ENCODE measurements at places on chromosomes 13 and 19.

DNA sequence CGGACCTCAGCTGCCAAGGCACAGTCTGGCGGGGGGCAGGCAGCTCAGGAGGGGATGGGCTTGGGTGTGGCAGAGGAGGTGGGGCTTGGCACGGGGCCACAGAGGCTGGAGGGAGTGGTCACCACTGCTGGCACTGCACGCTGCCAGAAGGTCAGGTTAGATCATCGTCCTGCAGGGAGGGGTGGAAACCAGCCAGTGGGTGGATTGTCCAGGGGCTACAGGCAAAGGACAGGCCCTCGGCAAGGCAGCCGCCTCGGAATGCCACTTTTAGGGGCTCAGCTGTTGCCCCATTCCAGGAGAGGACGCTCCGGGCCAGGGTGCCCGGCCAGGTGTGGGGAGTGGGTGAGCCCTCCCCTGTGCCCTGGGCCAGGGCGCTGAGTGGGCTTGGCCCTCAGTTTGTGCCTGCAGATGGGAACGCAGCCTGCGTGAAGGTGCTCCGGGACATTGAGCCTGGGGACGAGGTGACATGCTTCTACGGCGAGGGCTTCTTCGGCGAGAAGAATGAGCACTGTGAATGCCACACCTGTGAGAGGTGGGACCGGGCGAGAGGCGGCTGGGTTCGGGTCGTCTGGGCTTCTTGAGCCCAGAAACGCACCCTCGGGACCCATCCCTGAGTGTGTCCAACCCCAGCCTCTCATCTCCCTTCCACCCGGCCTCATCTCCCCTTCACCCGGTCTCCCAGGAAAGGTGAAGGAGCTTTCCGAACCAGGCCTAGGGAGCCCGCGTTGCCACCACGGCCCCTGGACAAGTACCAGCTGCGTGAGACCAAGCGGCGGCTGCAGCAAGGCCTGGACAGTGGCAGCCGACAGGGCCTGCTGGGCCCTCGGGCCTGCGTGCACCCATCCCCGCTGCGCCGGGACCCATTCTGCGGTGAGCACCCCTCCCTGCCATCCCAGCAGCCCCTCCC lies 6.4 kb downstream of the KMT5C start:
- no peak for DNase-seq

DNA sequence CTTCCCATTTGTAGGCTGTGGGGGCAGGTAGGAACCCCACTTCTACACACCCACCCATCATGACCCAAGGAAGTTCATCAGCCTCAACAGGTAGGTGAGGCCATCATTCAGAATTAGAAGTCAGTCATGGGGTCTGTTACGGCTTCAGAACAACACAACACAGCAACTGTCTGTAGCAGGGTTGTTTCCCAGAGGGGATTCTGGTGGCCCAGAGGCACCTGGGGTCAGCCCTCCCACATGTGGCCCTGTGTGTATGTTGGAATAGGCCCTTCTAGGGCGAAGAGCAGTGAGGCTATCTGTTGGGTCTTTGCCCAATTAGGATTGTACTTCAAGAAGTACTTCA lies 3.4 kb downstream of the IGFLR1 start:
- DNase-seq, result no peak

DNA sequence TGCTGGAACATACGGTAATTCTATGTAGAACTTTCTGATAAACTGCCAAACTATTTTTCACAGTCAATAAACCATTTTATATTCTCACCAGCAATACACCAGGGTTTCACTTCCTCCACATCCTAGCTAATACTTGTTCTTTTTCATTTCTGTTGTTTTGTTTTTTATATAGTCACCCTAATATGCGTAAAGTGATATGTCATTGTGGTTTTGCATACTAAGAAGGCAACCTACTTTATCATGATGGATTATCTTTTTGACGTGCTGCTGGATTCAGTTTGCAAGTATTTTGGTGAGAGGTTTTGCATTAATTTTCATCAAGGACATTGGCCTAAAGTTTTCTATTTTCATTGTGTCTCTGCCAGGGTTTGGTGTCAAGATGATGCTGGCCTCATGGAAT lies 1384.1 kb downstream of the UQCRFS1 start:
- DNase-seq, result no peak

DNA sequence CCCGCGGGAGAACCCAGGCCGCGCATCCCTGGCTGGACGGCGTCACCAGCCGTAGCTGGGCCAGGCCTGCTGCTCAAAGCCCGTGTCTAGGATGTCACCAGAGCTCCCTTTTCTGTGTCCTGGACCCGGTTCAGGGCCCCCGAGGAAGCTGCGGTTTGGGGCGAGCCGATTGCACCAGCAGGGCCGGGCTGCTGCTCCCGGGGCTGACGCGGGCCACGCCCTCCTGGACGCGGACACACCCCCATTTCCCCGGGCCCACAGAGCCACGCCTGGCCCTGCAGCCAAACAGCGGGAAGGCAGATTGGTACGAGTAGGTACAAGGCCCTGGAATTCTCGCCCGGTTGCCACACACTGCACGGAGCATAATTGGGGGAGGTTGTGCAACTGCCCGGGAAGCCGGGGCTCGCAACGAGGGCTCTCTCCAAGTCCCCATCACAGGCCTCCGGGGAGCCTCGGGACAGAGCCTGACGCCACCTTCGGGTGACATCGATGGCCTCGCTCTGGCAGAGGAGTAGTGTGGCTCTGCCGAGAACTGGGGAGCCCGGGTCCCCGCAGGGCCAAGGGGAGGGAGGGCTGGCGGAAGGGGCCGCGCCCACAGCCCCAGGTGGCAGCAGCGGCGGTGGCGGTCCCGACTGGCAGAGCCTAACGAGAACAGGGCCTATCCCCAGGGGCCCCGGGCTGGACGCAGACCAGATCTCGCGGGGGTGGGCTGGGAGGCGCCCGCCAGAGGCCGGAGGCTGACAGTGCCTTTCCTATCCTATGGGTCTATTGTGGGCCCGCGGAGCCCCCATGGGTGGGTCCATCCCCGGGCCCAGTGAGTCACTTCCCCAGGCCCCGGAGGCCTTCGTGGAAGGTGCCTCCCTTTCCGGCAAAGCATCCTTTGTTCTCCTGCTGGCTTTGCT lies 23.5 kb downstream of the KCTD15 start:
- peak; percentile 62 for DNase-seq

DNA sequence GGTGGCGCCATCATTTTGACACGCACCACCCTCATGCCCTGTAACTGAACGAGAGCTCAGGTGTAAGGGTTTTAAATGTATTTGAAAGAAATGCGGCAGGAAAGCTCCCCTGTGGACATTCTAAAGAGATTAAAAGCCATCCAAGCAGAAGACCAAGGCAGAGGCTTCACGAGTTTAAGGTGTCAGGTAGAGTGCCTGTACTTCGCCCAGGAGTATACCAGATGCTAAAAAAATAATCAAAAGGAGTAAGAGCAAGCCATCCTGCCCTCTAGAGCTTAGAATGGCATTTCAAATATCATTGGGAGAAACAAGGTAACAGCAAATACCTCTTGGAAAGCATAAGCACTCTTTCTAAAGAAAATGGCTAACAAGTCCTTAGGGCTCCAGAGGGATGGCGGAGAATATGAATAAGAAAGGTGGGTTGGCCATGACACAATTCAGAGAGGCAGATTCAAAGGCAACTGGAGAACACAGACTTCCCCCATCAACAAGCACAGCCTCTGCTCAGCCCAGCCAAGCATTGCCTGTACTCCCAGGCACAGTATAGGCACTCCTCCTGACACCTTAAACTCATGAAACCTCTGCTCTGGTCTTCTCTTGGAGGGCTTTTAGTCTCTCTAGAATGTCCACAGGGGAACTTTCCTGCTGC lies 447.6 kb downstream of the SUCLA2 start:
- no peak for DNase-seq

- DNase-seq, result no peak
These were observed 14.4 kb downstream of the SAMD4B start for GRCh38 chr19:39356647-39357046.

DNA sequence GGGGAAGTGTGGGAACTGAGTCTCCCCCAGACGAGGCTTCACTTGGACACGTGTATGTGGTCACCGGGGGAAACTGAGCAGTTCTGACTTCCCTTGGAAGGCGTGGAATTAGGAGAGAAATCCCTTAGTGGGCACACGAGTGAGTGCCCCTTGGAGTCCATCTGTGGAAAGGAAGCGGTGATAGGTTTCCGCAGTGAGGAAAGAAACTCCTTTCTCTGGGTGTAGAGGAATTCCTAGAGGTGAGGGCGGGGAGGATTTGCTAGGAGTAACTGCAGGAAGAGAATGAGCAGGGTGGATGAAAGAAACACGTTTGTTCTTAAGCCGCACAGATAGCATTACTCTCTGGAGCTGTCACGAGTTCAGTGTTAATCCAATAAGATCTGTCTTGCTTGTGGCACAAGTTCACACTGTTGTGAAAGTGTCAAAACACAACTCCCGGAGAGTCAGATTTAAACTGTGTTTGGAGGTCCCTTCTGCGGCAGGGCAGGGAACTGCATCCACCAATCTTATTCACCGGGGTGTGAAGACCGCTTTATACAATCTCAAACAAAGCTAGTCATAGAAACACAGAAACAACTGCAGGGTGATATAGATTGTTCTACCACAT lies 1.2 kb downstream of the KL start:
- peak; percentile 22 for DNase-seq

GRCh38 chr19:33832633-33833032 lies 36.0 kb downstream of the KCTD15 start:
- DNase-seq, result no peak

DNA sequence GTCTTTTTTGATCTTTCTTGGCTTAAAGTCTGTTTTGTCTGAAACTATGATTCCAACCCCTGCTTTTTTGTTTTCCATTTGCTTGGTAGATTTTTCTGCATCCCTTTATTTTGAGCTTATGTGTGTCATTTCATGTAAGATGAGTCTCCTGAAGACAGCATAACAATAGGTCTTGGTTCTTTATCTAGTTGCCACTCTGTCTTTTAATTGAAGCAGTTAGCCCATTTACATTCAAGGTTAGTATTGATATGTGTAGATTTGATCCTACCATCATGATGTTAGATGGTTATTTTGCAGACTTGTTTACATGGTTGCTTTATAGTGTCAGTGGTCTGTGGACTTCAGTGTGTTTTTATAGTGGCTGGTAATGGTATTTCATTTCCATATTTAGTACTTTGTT lies 1678.9 kb downstream of the PCDH9 start:
- DNase-seq, result no peak

GRCh38 chr13:50955798-50956197 lies 46.2 kb downstream of the RNASEH2B start:
- DNase-seq, result no peak

DNA sequence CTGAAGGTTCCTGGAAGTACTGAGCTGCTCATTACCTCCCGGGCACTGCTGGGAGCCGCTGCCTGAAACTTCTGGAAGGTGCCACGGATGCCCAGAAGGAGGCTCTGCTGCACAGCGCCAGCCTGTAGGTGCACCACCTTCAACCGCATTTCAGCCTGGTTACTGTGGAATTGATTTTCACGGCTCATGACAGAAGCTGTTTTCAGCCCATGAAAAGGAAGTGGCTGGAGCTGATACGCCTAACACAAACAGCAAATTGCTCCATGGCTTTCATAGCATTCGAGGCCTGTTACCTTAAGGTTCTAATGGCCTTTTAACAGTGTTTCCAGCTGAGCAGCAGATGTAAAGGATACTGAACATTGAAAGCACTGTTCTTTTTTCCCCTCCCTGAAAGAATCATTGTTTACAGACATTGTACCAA lies 22.0 kb downstream of the GPC6 start:
- no peak for DNase-seq
